ENCODE measurements at places on chromosomes 12 and 14.

- no peak for DNase-seq
Measured at GRCh38 chr14:73221945-73222344, 15.4 kb upstream of the PAPLN start.

GRCh38 chr12:124413401-124413800 is 118.5 kb downstream of the RFLNA start:
- DNase-seq = no peak

- no peak for DNase-seq
Measured at GRCh38 chr14:53043027-53043581, 92.3 kb upstream of the FERMT2 start.

DNA sequence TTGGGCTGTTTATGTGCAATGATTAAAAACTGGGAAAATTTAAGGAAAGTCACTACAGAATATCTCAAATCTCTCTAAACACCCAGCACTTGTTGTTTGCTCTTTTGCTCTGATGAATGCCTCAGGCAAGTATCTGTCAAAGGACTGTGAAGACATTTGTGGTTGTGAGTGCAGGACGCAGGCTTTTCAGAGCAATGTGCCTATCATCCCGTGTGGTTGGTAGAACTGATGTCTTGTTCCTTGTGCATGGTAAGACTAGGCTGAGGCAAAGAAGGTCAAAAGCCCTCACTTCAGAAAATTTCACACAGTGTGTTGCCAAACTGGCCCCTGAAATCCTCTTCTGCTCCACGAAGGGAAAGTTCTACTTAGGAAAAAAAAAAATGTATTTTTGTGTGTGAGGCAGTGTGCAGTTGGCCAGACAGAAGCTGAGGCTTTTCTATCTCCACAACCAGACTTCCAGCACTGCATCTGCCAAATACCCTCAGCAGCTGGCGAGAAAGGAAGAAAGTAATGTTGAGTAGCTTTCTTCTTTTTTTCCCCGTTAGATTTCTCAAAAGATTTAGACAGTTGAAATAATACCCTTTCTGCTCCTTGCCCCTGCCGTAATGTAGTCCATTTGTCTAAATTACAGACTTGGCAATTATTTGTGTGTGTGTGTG is 1103.1 kb downstream of the VRK1 start:
- DNase-seq = no peak

GRCh38 chr12:47779943-47780504 is 7.0 kb downstream of the SLC48A1 start:
- no peak for DNase-seq

- no peak for DNase-seq
Measured at GRCh38 chr12:43841253-43841652, 5.4 kb downstream of the TMEM117 start.

DNA sequence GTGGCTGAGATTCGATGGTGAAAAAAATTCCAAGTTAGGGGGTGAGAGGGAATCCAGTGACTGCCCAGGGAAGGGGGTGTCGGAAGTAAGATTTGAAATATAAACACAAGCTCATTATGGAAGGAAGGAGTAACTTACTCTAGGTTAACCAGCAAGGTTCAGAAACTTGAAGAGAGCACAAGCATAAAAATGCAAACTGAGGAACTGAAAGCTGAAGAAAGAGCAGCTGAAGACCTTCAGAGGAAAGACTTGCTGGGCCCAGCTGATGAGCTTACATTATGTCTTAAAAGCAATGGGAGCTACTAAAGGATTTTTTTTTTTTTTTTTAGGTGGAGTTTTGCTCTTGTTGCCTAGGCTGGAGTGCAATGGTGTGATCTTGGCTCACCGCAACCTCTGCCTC is 189.7 kb upstream of the GRIN2B start:
- no peak for DNase-seq

- DNase-seq = no peak
Measured at GRCh38 chr12:11728154-11728755, 78.8 kb downstream of the ETV6 start.

DNA sequence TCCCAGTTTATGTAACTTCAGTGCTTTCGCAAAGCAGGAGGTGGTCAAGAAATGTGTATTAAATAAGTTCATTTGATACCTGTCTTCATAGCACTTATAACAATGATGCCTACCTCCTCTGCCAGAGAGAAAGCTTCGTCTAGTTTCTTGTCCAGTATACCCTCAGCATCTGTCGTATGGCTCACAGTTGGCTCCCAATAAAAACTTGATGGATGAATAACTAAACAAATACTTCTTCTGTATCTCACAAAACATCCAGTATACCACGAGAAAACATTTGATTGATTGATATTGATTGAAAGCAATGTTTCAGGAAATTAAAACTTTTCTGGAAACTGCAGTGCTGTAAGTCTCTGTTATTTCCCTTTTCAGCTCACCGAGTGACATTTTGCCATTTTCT is 26.9 kb upstream of the PTGDR start:
- no peak for DNase-seq

GRCh38 chr14:87869619-87870583 is 123.1 kb downstream of the GALC start:
- no peak for DNase-seq
